ENCODE measurements at places on chromosomes 11 and 22.

GRCh38 chr22:44410451-44410991, 87.5 kb downstream of the RTL6 start:
- no peak for DNase-seq

DNA sequence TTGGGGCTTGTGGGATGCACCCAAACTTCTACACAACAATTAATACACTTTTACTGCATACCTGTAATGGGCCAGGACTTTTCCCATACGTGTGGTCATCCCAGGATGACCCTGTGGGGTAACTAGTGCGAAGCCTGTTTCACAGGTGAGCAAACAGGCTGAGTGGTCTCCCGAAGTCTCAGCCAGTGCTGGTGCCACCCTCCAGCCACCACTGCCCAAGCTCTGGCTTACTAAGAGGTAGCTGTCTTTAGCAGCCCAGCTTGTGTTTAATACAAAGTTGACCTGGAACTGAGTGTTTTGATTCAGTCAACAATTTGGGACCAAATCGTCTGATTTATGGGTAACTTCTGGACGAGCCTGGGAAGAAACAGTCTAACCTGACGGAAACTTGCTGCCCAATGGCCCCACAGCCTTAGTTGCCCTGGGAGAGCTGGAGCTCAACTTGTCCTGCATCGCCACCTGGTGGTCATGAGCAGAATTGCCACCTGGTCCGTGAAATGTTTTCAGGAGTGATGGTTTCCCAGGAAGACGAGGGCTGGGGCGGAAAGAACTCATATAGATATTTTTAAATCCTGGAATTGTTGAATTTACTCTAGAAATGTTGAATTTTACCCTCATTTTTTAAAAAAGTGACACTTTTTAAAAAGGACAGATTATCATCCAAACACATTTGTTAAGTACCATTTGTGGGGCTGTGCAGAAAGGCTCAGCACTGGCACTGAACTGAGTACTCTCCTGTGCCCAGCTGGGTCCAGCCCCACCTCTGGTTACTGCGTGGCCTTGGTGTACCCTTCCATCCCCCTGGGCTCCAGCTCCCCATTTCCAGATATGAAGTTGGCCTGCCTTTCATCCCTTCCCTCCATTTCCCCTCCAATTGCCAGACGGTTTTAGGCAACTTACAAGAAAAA, 95.5 kb upstream of the PARVA start:
- DNase-seq, result peak; percentile 81

DNA sequence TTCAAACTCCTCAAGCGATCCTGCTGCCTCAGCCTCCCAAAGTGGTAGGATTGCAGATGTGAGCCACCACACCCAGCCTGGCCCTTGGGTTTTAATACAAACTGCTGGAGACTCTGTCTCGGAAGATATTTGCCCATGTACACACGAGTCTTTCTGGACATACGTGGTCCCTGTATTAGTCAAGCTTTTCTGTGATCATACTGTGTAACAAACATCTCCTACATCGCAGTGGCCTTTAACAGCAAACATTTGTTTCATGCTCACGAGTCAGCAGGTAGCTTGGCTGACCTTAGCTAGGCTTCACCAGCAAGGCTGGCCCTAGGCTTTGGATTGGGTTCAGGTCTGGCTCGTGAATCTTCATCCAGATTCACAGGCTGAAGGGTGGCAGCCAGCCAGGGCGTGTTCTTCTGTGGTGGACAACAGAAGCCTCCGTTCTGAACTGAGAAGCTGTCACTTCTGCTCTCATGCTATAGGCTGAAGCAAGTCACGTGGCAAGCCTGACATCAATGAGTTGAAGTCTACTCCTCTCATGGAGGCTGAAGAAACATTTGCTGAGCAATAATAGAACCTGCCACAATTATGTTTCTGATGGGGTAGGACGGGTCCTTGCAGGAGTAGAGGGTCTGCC, 8.8 kb downstream of the KIAA1671 start:
- DNase-seq, result no peak

DNA sequence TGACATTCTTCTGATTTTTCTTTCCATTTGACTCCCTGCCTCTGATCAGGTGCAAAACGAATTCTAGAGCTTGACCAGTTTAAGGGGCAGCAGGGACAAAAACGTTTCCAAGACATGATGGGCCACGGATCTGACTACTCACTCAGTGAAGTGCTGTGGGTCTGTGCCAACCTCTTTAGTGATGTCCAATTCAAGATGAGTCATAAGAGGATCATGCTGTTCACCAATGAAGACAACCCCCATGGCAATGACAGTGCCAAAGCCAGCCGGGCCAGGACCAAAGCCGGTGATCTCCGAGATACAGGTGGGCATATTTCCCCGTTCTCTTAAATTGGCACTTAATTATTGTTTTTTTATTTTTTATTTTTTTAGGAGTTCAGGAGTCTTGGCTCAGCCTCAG, 15.4 kb downstream of the XRCC6 start:
- DNase-seq, result no peak

GRCh38 chr11:468493-468892, 18.4 kb downstream of the PTDSS2 start:
- no peak for DNase-seq

All from naive thymus-derived CD4-positive, alpha-beta T cell (primary cell).